ENCODE measurements at places on chromosomes 7 and 10. TPM values are rescaled to one million over a fixed set of nuclear protein-coding genes. Genes with fewer than 3 reads are reported as not detected.
A peak's percentile ranks its signal among the peaks of the same experiment; 100 is the strongest.

The NODAL gene
- total RNA-seq, result 84.7 TPM

The SLC18A2 gene
- total RNA-seq, result 3.0 TPM

The UCMA gene
- not detected for total RNA-seq

GRCh38 chr10:101032637-101033224 lies 1.7 kb downstream of the SFXN3 start:
- H3K4me1 ChIP-seq, result 0 out of 2 replicates have a peak, but pooled peaks cover 4% of the 10 kb centered on the region
- DNase-seq, result no peak
- peaks cover 4% of the 10 kb centered on the region for H3K27me3 ChIP-seq

GRCh38 chr10:75403144-75403938 lies 1.8 kb upstream of the ZNF503 start:
- H3K27me3 ChIP-seq, result peaks cover 78% of the 10 kb centered on the region
- no peaks in the 10 kb centered on the region for H3K4me1 ChIP-seq
- no peak overlapping the region for H3K27ac ChIP-seq
- H3K36me3 ChIP-seq, result no peaks in the 10 kb centered on the region
- peak overlapping the region; percentile 87 for H3K4me3 ChIP-seq
- DNase-seq, result peak; percentile 55

The SLC35G1 gene
- 6.1 TPM for total RNA-seq

- H3K27ac ChIP-seq, result no peak overlapping the region
- H3K27me3 ChIP-seq, result no peaks in the 10 kb centered on the region
- no peak overlapping the region for H3K4me3 ChIP-seq
- H3K36me3 ChIP-seq, result no peaks in the 10 kb centered on the region
- H3K4me1 ChIP-seq, result no peaks in the 10 kb centered on the region
These were observed 47.5 kb upstream of the DMBT1 start for GRCh38 chr10:122513053-122513452.

GRCh38 chr7:64867863-64868440 lies 35.1 kb upstream of the ZNF273 start:
- no peaks in the 10 kb centered on the region for H3K4me1 ChIP-seq
- H3K27ac ChIP-seq, result no peak overlapping the region
- no peak overlapping the region for H3K4me3 ChIP-seq
- H3K36me3 ChIP-seq, result peaks cover 4% of the 10 kb centered on the region
- peak; percentile 8 for DNase-seq

GRCh38 chr10:133109711-133110110 lies 22.0 kb downstream of the ADGRA1 start:
- H3K27ac ChIP-seq, result no peak overlapping the region
- peaks cover 2% of the 10 kb centered on the region for H3K36me3 ChIP-seq
- DNase-seq, result no peak
- H3K27me3 ChIP-seq, result no peaks in the 10 kb centered on the region
- H3K4me1 ChIP-seq, result no peaks in the 10 kb centered on the region

GRCh38 chr10:88892222-88892967 lies 12.3 kb downstream of the STAMBPL1 start:
- peaks cover 3% of the 10 kb centered on the region for H3K4me1 ChIP-seq
- H3K27ac ChIP-seq, result no peak overlapping the region

The ADAM12 gene
- total RNA-seq, result 0.35 TPM

The MAGI2 gene
- total RNA-seq, result 14.7 TPM

GRCh38 chr7:108596560-108596959 lies 26.9 kb downstream of the DNAJB9 start:
- H3K4me1 ChIP-seq, result no peaks in the 10 kb centered on the region
- DNase-seq, result no peak
- H3K36me3 ChIP-seq, result no peaks in the 10 kb centered on the region
- H3K27me3 ChIP-seq, result no peaks in the 10 kb centered on the region
